Psoas muscle (tissue), 8 donors: ENCODE measurements at places on chromosomes 2 and 18. TPM values are rescaled to one million over a fixed set of nuclear protein-coding genes. Genes with fewer than 3 reads are reported as not detected.

The C1QL2 gene
- 0.03 TPM for polyA plus RNA-seq

The LONRF2 gene
- polyA plus RNA-seq, result 0.65 TPM

DNA sequence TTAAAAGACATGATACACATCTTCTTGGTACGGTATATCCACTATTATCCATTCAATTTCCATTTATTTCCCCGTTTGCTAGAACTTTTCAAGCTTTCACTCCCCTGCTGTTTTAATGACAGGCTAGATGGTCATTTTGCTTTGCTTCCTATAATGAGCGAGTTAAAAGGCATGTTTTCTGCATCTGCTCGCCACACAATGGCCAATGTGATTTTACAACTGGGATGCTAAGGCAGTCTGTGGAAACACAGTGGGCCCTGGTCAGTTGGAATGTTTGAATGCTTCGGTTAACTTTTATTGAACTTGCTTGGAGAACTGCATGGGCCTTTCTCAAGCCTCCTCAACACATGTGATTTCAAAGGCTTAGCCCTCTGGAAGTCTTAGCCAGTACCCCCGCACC is 48.4 kb upstream of the TNP1 start:
- no peak for DNase-seq

- peak; percentile 75 for DNase-seq
These were observed 874 bp downstream of the CLIP4 start for GRCh38 chr2:29115797-29116781.

GRCh38 chr2:27320958-27321543 is 1.8 kb downstream of the MPV17 start:
- peak; percentile 96 for DNase-seq

DNA sequence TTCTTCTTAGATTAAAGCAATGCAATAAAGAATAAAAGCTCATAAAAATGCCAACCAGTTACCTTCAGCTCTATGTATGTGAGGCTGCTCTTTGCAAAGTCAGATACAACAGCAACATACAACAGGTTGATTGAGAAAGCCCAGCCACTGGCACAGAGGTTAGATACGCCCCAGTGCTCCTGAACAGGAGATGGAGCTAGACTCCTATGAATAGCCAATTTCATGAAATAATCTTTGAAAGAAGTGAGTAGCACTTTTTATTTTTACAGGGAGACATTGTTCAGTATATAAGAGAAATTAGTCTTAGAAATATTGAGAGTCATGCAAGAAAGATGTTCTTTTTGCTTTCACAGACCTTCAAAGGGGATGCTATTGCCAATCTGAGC is 362.4 kb upstream of the MEX3C start:
- no peak for DNase-seq

The MTIF2 gene
- polyA plus RNA-seq, result 31.8 TPM

The UGT1A3 gene
- polyA plus RNA-seq, result not detected

The COL6A3 gene
- 15.5 TPM for polyA plus RNA-seq

The SLC9A2 gene
- polyA plus RNA-seq, result 6.3 TPM

DNA sequence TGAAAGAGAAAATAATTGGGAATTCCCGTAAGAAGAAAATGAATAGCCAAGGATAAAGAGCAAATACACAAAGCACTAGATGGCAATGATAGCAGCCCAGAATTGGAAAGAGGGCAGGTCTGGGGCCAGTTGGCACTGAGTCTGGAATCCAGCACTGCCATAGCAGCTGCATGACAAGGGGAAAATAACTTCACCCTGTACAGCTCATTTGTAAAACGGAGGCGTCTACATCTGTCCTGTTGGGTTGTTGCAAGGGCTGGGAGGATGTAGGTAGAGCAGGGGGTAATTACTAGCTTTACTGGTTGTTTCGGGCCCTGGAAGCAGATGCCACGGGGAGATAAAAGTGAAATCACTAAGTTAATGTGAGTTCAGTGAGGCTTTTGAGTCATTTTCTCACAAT is 110.0 kb upstream of the RASGRP3 start:
- peak; percentile 25 for DNase-seq

The NTSR2 gene
- 0.82 TPM for polyA plus RNA-seq

DNA sequence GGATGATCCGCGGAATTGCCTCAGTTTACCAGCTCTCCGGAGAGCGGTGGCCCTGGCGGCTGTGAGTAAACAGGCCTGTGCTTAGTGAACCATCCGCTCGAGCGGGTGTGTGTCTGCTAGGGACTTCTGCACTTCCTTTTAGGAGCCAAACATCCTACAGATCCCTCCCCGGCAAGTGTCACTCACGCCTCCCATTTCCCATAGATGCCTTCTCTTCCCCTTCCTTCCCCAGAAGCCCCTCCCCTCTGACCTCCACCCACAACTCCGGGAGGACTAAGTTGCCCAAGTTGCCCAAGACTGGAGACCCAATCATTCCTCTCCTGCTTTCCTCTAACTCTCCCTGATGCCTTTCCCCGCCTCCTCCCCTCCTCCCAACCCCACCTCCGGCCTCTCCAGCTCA is 2.9 kb downstream of the C1QL2 start:
- DNase-seq, result no peak

DNA sequence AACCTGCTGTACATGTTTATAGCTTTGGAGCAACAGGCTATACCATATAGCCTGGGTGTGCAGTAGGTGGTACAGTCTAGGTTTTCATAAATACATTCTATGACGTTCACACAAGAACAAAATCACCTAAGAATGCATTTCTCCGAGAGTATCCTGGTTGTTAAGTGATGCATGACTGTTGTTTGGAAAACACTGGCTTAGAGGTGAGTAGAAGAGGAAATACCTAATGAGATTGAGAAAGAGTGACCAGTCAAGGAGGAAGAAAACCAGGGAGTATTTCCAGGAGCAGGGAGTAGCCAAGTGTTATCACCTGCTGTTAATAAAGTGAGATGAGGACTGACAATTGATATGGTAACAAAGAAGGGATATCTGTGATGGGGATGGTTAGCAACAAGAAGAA is 2.9 kb upstream of the ZNF892 start:
- DNase-seq, result no peak

DNA sequence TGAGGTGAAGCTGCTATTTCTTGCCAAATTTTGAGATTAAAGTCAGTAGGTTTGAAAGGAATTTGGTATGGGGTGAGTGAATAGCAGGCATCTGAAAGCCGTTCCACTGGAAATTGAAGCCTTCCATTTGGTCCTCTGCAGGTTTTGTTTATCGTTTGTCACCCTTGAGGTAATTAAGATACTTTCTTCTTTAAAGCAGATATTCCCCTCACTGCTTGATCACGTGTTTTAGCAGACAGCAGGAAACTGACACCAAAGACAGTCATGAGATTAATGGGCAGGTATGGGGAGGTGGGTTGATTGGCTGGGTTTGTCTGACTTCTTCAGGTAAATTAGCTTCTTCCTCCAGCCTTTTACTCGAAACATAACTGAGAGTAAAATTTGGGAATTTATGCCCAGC is 10.7 kb downstream of the LPIN1 start:
- DNase-seq, result no peak

- DNase-seq, result peak; percentile 55
These were observed 122.9 kb downstream of the ATAD2B start for GRCh38 chr2:23803965-23804542.

The NAT8 gene
- polyA plus RNA-seq, result not detected

GRCh38 chr2:181682026-181682789 is 1.9 kb upstream of the NEUROD1 start:
- no peak for DNase-seq

- no peak for DNase-seq
These were observed 371.3 kb upstream of the TNP1 start for GRCh38 chr2:217231212-217231611.

DNA sequence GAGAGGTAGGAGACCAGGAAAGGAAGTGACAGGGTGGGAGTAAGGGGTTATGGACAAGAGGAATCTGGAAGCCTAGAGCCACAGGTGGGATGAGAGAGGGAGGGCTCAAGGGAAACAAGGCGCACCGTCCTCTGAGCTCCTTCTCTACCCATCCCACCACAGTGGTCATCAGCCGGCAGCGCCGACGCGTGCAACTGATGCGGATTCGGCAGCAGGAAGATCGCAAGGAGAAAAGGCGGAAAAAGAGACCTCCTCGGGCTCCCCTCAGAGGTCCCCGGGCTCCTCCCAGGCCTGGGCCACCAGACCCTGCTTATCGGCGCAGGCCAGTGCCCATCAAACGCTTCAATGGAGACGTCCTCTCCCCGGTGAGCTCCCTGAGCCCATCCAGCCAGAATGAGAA is 5.2 kb downstream of the TMEM198 start:
- no peak for DNase-seq

GRCh38 chr2:46885376-46885775 is 30.2 kb downstream of the MCFD2 start:
- DNase-seq, result no peak

GRCh38 chr2:231343006-231343710 is 52.4 kb upstream of the B3GNT7 start:
- DNase-seq, result no peak

DNA sequence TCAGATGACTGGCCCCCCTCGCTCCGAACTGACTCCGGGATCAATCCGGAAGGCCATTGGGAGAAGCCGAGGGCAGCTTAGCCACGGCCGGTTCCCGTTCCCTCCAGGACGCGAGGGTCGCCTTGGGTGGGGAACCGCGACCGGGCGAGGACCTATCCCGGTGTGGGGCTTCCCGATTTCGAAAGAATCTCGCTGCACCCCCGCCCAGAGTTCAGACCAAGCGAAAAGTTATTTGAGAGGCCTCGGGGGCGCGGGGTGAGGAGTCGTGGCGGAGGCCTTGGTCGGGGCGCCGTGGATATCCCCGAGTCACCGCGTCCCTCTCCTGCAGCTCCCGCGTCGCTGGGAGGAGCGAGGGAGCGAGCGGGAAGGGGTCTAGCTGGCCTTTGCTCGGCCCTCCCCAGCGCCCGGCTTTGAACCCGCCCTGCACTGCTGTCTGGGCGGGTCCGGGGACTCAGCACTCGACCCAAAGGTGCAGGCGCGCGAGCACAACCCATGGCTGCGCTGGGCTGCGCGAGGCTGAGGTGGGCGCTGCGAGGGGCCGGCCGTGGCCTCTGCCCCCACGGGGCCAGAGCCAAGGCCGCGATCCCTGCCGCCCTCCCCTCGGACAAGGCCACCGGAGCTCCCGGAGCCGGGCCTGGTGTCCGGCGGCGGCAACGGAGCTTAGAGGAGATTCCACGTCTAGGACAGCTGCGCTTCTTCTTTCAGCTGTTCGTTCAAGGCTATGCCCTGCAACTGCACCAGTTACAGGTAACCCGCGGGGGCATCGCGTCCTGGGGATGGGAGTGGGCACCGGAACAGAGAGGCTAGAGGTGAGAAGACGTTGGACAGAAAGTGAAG is at the start of gene CYP27A1:
Gene CYP27A1 (plus strand): TSS at position 457 of the 837 bp plus-strand sequence. CDS start 36 bp downstream, at position 493.
- peak; percentile 78 for DNase-seq

The SLC11A1 gene
- polyA plus RNA-seq, result 1.9 TPM

GRCh38 chr2:120485096-120485495 is 139.2 kb downstream of the INHBB start:
- no peak for DNase-seq

- DNase-seq, result no peak
These were observed 103.8 kb upstream of the NDUFV2 start for GRCh38 chr18:8998481-8999217.

DNA sequence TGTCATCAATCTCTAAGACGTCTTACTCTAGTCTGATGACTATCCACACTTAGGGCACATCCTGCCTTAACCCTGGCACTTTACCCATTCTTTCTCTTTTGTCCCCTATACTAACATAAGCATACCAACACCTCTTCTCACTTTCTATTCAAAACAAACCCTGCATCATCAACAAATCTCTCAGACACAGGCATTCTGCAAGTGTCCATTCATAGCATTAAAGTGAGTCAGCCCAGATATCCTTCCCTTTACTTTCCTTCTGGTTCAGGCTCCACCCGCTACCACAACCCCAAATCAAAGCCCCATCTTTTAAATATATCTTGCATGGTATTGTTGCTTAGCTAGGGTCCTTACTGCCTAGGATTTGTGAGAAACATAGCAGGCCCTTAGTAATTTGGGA is 3.8 kb downstream of the GRB14 start:
- no peak for DNase-seq

The C2orf72 gene
- polyA plus RNA-seq, result 0.05 TPM

The IL18R1 gene
- 0.52 TPM for polyA plus RNA-seq

- DNase-seq, result no peak
These were observed 4.6 kb downstream of the IL37 start for GRCh38 chr2:112915300-112916144.

The CD226 gene
- polyA plus RNA-seq, result 0.06 TPM

The USP40 gene
- 19.4 TPM for polyA plus RNA-seq

The CABYR gene
- polyA plus RNA-seq, result 0.21 TPM

DNA sequence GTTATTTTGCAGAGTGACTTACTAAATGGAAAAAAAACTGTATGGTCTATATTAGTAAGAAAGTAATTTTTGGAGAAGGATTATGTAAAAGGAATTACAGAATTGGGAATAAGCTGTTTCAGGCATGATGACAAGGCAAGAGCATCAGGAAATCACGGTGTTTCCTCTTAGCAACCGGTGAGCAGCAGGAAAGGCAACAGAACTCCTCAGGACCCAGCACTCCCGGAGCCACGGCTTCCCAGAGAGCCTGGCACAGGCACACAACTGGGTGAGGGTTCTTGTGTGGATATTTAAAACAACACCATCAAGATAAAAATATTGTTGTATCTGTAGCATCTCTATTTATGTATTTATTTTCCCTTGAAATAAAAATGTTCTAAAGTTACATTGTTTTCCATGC is 34.4 kb downstream of the CYP27C1 start:
- DNase-seq, result no peak

GRCh38 chr2:84874381-84875212 is 6.3 kb downstream of the TRABD2A start:
- DNase-seq, result no peak

The KCNG2 gene
- polyA plus RNA-seq, result 0.04 TPM

The SLC40A1 gene
- 19.4 TPM for polyA plus RNA-seq

The CD207 gene
- polyA plus RNA-seq, result 0.13 TPM

- DNase-seq, result no peak
These were observed 115.5 kb upstream of the CHAC2 start for GRCh38 chr2:53652131-53652530.

The ADGRF3 gene
- 0.03 TPM for polyA plus RNA-seq

- no peak for DNase-seq
These were observed 257.7 kb upstream of the UBE2E3 start for GRCh38 chr2:180722551-180723239.

The IL1A gene
- not detected for polyA plus RNA-seq
